ENCODE measurements at places on chromosomes 1 and 21.
A peak's percentile ranks its signal among the peaks of the same experiment; 100 is the strongest.

DNA sequence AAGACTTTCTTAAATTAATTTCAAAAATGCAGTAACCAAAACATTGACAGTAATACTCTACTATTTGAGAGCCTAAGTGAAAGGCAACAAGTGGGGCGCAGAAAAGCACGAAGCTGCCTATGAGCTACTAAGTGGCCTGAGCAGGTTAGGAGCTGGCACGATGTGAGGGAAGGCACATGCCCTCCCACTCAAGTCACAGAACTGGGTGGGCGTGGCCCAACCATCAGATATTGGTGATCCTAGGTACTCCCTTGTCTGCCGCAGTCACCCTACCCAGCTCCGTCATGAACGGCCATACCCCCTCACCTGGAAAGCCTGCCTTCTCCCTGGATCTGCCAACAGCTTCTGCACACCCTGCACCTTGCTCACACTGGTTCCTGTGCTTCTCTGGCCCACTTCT lies 40.8 kb downstream of the SSBP3 start:
- DNase-seq, result no peak

DNA sequence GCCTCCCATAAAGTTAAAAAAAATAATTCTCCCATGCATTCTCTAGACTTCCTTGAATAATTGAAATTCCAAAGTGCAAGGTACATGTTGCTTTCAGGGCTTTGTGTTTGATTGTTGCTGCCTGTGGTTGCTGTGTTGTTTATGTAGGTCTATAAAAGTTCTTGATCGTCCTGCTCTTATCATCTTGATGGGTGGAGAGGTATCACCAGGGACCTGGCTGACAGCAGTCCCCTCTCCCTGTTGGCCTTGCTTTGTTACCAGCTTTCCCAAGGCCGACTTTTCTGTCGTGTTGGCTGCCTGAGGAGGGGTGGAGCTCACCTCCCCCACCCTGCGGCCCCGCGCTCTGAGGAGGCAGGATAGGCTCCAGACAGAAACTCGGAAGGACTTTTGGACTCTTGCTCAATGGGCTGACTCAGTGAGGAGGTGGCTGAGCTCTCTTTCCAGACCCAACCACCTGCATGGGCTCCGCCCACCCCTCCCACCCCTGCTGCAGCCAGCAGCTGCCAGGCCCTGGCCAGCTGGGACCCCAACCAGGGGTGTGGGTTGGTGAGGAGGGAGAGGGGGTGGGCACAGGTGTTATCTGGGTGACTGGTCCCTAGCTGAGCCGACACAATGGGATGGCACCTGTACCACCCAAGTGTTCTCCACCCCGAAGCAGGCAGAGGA lies 2.0 kb downstream of the INAVA start:
- no peak for DNase-seq

GRCh38 chr1:206461602-206462455 lies 8.4 kb upstream of the IKBKE start:
- no peak for DNase-seq

- no peak for DNase-seq
These were observed 24.7 kb upstream of the DMBX1 start for GRCh38 chr1:46464915-46465314.

GRCh38 chr1:27403065-27403726 lies 10.8 kb downstream of the GPR3 start:
- DNase-seq, result no peak

DNA sequence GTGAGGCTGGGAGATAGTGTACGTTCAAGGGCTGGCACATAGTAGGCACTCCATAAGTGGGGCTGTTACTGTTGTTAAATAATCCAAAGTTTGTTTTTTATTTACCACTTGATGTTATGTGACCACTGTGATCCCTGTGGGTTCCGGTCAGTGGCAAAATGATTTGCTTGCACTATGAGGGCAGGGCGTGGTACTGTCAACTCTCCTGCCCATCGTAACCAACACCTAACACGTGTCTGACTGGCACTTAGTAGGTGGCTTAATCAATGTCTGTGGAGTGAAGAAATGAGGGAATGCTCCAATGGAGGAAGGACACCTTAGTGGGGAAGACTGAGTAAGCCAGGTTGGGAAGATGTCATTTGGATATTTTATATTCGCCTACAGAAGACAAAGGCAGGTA lies 14.6 kb downstream of the ADORA1 start:
- no peak for DNase-seq

GRCh38 chr1:150609732-150610131 lies 19.7 kb downstream of the ENSA start:
- no peak for DNase-seq

GRCh38 chr1:224781800-224782199 lies 147.7 kb upstream of the DNAH14 start:
- no peak for DNase-seq

GRCh38 chr1:226223157-226223785 lies at the start of gene MIXL1:
Gene MIXL1, plus strand, starts transcription at chr1:226223664. Its CDS starts 18 bp downstream, at chr1:226223682.
- no peak for DNase-seq

- peak; percentile 33 for DNase-seq
These were observed 7.1 kb upstream of the TPM3 start for GRCh38 chr1:154198756-154199562.

- no peak for DNase-seq
These were observed 13.3 kb downstream of the NADK start for GRCh38 chr1:1764876-1765470.

DNA sequence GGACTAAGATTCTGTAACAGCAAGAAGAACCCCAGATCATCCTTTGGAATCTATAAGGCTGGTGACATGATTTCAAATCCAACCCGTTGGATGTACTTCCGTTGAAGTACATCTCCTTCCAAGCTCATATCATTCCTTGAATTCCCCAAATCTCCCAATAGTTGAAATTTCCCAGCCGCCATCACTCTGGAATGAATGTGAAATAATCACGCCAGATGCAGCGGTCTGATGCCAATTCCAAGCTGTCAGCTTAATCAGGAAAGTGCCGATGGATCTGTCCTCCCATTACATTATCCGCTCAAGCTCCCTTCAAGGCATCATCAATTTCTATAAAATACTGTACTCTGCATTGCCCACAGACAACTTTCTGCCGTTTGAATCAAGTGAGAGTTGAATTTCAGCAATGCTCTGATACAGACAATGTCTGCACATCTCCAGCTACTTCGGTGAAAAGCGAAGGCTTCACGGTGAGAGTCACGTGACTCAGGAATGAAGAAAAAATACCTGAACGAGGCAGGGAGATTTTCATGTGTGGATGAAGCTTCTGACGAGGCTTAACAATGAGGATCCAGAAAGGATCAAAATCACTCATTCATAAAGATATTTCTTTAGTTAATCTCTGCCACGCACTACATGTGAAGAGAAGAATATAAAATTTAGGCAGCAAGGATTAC lies 663.9 kb downstream of the AJAP1 start:
- DNase-seq, result no peak

DNA sequence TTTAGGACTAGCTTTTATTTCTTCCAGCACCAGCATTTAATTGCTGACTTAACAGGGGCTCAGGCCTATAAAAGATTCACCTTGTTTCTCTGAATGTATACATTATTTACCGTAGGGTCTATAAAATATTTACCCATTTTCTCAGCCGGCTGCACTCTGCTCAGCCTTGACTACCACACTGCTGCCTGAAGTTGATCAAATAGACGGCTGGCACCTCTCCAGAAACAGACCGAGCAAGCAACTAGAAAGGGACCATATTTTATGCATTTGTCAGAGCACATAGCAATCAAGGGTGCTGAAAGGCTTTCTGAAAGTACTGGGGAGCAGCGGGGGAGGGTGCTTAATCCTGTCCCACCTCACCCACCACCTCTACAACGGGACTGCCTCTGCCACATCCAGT lies 64.7 kb upstream of the FGGY start:
- no peak for DNase-seq

DNA sequence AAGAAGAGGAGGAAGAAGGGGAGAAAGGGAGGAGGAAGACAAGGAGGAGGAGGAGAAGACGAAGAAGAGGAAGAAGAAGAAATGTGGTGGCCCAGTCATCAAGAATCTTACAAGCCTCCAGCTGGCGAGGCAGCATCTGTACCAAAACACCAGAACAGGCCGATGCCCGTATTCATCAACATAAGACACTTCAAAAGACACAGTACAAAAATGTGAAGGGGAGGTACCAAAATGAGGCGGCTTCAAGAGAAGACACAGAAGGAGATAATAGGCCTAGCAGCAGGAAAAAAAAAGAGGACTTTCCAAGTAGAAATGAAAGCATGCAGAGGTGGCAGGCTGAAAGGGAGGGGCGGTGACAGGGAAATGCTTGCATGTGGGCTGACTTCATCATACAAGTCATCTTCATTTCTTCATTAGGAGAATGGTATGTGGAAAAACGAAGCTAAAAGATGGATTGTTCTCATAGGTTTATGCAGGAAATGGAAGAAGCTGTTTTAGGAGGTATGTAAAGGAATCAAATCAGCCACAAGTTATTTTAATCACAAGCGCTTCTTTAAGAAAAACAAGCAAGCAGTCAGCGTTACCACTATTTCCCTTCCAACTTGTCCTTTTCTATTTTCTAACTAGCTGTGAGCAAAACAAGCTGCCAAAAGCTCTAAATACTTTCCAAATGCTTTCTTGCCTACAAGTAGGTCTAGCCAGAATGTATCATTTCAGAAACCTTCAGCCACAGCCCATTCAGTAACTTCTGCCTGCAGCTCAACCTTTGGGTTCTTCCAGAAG lies 192.3 kb downstream of the SLC45A1 start:
- DNase-seq, result no peak

GRCh38 chr1:25644962-25645361 lies 28.4 kb downstream of the MAN1C1 start:
- no peak for DNase-seq

GRCh38 chr1:81424816-81425215 lies 375.9 kb upstream of the ADGRL2 start:
- no peak for DNase-seq

DNA sequence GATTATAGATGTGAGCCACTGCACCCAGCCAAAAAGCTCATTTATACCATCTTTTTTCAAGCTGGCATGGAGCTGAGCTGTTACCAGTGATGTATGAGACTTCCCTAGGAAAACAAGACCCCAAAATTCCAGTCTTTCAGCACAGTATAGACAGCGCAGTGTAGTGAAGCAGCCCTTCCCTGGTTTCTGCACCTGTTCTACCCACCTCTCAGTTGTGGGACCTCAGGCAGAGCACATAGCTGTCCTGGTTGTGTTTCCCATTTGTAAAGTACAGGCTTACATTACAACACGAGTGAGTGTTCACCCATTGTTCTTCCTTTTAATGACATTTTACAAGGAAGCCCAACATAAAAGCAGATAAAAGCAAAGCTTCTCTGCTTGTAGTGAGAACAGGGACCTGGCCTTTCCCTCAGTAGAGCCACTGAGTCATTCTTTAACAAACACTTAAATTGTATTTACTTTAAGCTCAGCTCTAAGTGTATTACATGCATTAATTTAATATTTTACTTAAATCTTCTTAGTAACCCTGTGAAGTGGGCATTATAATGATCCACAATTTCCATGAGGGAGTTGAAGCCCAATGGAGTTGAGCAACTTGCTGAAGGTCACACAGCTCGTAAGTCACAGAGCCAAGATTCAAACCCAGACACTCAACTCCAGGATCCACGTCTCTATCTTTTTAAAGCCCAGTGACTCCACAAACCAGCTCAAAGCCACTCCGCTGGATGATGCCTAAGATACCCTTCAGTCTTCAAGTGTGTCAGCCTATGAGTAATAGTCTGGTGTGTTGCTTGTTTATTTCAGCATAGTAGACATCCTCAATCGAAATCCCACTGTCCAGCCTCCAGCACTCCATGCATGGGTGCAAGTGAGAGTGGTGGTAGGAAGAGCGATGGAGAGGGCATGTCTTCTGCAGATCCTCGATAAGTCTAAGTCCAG lies 40.5 kb upstream of the CAPZB start:
- no peak for DNase-seq

DNA sequence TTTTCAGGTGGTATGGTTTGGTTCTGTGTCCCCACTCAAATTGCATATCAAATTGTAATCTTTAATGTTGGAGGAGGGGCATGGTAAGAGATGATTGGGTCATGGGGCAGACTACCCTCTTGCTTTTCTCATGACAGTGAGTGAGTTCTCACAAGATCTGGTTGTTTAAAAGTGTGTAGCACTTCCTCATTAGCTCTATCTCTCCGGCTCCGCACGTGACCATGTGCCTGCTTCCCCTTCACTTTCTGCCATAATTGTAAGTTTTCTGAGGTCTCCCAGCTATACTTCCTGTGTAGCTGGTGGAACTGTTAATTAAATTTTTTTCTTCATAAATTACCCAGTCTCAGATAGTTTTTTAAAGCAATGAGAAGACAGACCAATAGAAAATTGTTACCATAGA lies 843.2 kb downstream of the AMY1C start:
- DNase-seq, result no peak

DNA sequence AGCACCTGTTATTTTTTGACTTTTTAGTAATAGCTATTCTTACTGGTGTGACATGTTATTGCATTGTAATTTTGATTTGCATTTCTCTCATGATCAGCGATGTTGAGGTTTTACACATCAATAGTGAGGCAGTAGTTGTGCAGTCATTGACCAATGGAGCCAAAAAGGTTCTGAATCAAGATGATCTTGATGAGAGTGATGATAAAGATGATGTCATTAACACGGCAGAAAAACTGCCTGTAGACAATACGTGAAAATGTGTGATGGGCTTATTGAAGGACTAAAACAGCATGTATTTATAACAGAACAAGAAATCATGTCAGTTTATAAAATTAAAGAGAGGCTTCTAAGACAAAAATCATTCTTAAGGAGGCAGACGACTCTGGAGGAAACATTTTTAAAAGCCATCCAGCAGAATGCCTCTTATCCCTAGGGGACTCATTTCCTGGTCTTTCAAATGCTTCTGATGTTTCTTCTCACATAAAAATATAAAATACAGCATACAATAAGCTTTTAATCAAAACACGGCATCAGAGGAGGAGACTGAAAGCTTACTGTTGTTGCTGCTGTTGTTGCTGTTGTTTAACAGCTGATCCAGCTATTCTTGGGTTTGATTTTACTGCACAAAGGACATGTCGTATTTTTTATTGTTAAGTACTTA lies 400.3 kb downstream of the LTN1 start:
- DNase-seq, result no peak

GRCh38 chr1:37865348-37866120 lies 6.1 kb upstream of the MTF1 start:
- no peak for DNase-seq

- DNase-seq, result no peak
These were observed 10.2 kb downstream of the CPT2 start for GRCh38 chr1:53206735-53207379.

GRCh38 chr1:152533327-152533938 lies 19.2 kb downstream of the CRCT1 start:
- no peak for DNase-seq

- DNase-seq, result no peak
These were observed 18.8 kb upstream of the HSD3B1 start for GRCh38 chr1:119488216-119488615.

- DNase-seq, result no peak
These were observed 6.0 kb downstream of the PABPC4 start for GRCh38 chr1:39570477-39571177.

DNA sequence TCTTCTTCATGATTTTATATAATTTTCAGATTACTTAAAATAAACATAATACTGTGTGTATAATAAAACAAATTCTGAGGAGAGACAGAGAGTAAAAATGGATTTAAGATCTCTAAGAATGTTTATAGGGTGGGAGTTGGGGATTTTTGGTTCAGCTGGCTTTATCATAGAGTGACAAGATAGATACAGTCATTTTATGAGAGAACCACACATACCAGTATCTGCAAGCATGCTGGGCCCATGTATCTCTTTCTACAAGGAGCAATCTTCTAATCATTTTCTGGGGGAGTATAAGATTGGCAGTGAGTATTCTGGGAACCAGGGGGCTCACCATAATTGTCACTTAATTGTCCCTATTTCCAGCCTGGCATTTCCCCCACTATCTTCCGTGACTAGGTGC lies 64.3 kb upstream of the DUSP10 start:
- no peak for DNase-seq

GRCh38 chr1:54798769-54799641 lies 2.1 kb downstream of the TTC22 start:
- DNase-seq, result no peak

Data from NCI-H524 treated with DMSO at 0.1 percent for 48 hours (cell line).